ENCODE measurements at places on chromosomes 1 and 21. TPM values are rescaled to one million over a fixed set of nuclear protein-coding genes. Genes with fewer than 3 reads are reported as not detected.

DNA sequence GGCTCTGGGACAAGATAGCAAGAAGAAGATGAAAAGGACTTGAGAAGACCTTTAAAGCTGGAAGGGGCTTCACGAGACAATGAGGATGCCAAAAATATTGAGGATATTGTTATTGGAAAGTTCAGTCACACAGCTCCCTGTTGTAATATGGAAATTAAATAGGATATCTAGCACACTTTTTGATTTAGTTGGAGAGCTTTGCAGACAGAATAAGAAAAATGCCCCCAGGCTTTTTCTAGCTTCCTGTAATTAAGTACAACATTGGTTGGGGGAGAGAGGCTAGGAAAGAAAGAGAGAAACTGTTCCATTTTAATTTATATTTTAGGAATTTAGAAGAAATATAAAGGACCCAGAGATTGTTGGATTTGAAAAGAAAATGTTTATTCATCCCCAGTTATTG, 27.5 kb downstream of the RBM11 start:
- H3K4me1 ChIP-seq: no peaks in the 10 kb centered on the region
- no peak overlapping the region for H3K27ac ChIP-seq
- H3K36me3 ChIP-seq: no peaks in the 10 kb centered on the region

- no peak overlapping the region for H3K4me3 ChIP-seq
- no peaks in the 10 kb centered on the region for H3K4me1 ChIP-seq
- DNase-seq: no peak
- H3K36me3 ChIP-seq: no peaks in the 10 kb centered on the region
These were observed 7.0 kb downstream of the COL24A1 start for GRCh38 chr1:86149591-86149990.

- H3K27me3 ChIP-seq: no peaks in the 10 kb centered on the region
- no peak overlapping the region for H3K27ac ChIP-seq
- H3K4me1 ChIP-seq: no peaks in the 10 kb centered on the region
- DNase-seq: no peak
- H3K36me3 ChIP-seq: no peaks in the 10 kb centered on the region
These were observed 206.3 kb downstream of the OMA1 start for GRCh38 chr1:58340185-58340584.

DNA sequence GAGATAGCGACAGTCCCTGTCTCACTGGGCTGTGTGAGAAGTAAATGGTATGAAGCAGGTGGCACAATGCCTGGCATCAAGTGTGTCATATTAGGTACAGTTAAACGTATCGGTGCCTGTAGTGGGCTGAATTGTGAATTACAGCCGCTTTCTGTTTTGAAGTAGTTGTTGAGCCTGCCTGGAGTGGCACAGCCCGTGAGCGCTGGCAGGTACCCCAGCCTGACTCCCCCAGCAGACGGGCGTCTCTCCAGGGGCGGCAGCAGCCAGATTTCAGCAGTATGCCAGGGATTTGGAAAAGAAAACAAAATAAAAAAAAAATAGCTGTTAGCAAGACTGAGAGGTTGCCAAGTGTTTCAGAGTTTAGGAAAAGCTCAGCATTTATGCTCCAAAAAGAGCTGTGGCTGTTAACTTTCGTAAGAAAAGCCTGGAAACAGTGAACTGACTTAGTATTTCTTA, 26.6 kb upstream of the GPR153 start:
- H3K4me1 ChIP-seq: peaks cover 4% of the 10 kb centered on the region
- no peaks in the 10 kb centered on the region for H3K36me3 ChIP-seq
- H3K27me3 ChIP-seq: no peaks in the 10 kb centered on the region
- DNase-seq: no peak

DNA sequence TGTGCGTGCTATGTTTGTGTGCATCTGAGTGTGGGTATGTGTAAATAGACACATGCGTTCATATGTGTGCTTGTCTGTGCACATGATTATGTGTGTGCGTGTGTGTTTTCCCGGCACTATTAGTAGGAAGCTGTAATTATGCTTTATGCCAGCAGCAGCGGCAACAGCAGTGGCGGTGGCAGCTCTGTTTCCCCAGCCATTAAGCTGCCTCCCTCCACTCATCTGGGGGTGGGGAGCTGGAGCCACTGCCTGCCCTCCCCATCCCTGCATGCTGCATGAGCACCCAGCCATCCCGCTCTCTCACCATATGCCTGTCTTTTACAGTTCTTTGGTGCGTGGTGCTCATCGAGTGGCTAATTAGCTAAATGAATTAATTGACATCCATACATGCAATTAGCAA, 30.5 kb upstream of the ACOT11 start:
- H3K4me3 ChIP-seq: no peak overlapping the region
- no peak overlapping the region for H3K27ac ChIP-seq
- peaks cover 12% of the 10 kb centered on the region for H3K27me3 ChIP-seq
- no peak for DNase-seq
- no peaks in the 10 kb centered on the region for H3K36me3 ChIP-seq
- H3K4me1 ChIP-seq: no peaks in the 10 kb centered on the region

GRCh38 chr1:29585201-29585600, 348.9 kb downstream of the PTPRU start:
- no peaks in the 10 kb centered on the region for H3K36me3 ChIP-seq
- H3K4me3 ChIP-seq: no peak overlapping the region
- H3K4me1 ChIP-seq: no peaks in the 10 kb centered on the region
- H3K27me3 ChIP-seq: no peaks in the 10 kb centered on the region
- H3K27ac ChIP-seq: no peak overlapping the region

Gene KIAA1614
- 0.07 TPM for total RNA-seq

- H3K27me3 ChIP-seq: no peaks in the 10 kb centered on the region
- H3K4me1 ChIP-seq: peaks cover 11% of the 10 kb centered on the region
- H3K36me3 ChIP-seq: no peaks in the 10 kb centered on the region
- H3K4me3 ChIP-seq: no peak overlapping the region
These were observed 143.5 kb downstream of the AKT3 start for GRCh38 chr1:243706563-243706962.

- H3K4me3 ChIP-seq: no peak overlapping the region
- no peaks in the 10 kb centered on the region for H3K4me1 ChIP-seq
- no peaks in the 10 kb centered on the region for H3K36me3 ChIP-seq
These were observed 31.6 kb downstream of the PBX1 start for GRCh38 chr1:164590592-164590991.

GRCh38 chr1:182666706-182667105, 17.7 kb downstream of the RGS8 start:
- H3K27me3 ChIP-seq: peaks cover 53% of the 10 kb centered on the region
- no peaks in the 10 kb centered on the region for H3K36me3 ChIP-seq
- no peak overlapping the region for H3K27ac ChIP-seq
- H3K4me1 ChIP-seq: no peaks in the 10 kb centered on the region
- no peak overlapping the region for H3K4me3 ChIP-seq

Measured in activated CD8-positive, alpha-beta memory T cell treated with anti-CD3 and anti-CD28 coated beads, Interleukin-2, amount 10 ng/mL, durations not matched to agents 7 days and 5 days (primary cell).